WTC11 (cell line): ENCODE measurements at places on chromosomes 1 and 21.

DNA sequence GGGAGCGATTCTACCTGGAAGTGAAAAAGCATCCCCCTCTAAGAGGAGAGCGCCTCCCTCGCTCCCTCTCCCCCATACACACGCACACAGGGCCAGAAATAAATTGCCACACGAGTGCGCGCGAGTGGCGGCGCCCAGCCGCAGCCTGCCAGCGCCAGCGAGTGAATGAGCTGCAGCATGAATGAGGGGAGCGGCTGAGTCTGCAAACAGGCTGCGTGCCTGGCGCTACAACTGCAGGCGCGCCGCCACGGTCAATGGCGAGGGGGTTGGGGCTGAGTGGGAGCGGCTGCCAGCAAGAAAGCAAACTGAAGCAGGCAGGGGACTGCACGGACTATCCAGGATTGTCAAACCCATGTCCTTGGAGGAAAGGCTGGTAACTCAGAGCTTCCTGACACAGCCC lies 2.2 kb downstream of the CAMK1G start:
- DNase-seq: peak; percentile 49

GRCh38 chr1:29471487-29472313 lies 235.4 kb downstream of the PTPRU start:
- no peak for DNase-seq

DNA sequence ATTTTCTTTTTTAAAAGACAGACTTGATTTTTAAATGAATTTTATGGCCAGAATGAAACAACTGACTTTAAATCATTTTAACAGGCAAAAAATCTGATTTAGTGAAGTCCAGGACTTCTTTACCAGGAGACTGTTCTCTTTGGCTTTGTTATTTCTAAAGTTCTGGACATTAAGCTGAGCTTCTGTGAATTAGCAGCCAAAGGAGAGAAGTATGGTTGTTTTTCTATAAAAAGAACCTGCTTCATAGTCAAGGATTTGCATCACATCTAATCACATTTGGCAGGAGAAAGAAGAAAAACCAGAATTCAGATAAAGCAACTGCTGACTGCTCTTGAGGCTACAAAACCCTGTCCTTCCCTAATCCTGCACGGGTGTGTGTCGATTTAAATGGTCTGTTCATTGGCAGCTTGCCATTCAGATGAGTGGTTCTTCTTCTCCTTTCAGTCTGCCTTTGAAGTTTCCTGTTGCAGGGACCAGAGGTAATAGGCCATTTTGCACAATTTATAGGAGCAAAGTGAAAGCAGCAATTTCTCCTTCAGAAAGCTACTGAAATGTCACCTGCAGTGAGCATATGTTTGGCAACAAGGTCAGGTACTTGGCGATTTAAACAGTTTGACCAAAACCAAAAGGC lies 215.4 kb downstream of the OLFM3 start:
- no peak for DNase-seq

- DNase-seq: no peak
Observed at GRCh38 chr1:33874636-33875035, 10.8 kb downstream of the HMGB4 start.

- no peak for DNase-seq
Observed at GRCh38 chr1:27660300-27660835, 11.6 kb downstream of the IFI6 start.

- no peak for DNase-seq
Observed at GRCh38 chr1:243432136-243432535, 176.3 kb downstream of the SDCCAG8 start.

GRCh38 chr1:32716312-32717148 lies 14.0 kb upstream of the SYNC start:
- DNase-seq: peak; percentile 99

GRCh38 chr1:203447151-203447550 lies 28.5 kb upstream of the PRELP start:
- DNase-seq: no peak

DNA sequence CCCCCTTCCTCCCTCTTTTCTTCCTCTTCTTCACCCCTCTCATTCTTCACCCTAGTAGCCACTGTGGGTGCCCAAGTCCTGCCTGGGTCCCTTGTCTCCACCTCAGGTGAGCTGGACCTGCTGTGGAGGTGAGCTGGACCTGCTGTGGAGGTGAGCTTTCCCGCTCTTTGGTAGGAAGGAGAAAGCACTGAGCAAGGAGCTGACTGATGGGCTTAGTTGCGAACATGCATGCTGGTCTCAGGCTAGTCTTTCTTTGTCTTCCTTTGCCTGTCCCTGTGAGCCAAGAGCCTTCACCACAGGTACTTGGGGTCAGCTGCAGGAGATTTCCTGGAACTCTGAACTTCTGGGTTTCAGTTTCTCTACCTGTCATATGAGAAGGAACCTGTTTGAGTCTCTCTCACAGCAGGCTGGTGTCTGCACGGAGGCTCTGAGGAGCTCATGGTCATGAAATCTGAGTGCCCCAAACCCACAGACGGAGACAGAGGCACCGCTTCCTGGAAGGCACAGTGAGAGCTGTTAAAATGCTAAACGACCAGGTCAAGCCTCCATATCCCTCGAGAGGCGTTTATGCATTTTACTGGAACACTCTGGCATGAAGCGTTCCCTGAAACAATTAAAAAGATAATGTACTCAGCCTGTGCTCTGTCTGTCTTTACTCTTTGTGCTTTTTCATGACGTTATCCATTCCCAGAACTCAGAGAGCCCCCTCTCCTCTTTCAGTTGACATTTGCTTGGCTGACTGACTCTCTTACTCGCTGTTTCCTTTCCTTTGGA lies 69.5 kb downstream of the RHOU start:
- DNase-seq: no peak

DNA sequence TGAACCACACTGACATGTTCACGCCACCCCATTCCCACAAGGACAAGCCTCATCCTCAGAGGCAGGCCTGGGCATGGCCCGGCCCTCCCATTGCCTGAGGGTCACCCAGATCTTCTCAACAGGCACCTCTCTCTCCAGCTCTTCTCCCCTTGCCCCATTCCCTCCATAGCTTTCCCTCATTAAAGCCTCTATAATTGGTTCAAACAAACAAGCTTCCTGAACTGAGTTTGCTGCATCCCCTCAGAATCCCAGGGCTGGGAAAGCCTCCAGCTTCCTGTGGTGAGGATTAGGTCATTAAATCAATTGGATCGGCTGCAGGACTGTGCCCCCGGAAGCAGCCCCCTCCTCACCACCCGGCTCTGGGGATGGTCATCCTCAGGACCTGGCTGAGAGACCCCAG lies 18.9 kb downstream of the CTNNBIP1 start:
- DNase-seq: no peak

- DNase-seq: no peak
Observed at GRCh38 chr1:216617081-216617875, 106.0 kb downstream of the ESRRG start.

GRCh38 chr1:184116287-184116686 lies 64.8 kb downstream of the TSEN15 start:
- no peak for DNase-seq

DNA sequence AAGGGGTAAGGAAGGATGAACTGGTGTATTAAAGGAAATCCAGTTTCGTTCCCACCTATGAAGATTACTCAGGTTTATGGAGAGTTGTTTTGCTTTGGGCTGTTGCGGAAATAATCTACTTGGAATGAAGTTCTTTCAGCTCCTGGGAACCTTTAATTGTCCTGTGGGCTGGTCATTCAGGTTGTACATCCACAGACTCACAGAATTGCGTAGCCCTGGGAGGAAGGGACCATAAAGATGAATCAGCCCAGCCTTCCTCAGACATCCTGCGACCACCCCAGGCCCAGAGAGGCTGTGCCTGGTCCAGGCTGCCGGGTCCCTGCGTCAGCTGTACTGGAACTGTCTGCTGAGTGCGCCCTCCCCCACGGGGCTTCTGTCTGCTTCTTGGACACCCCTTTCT lies 72.7 kb downstream of the GALNT2 start:
- no peak for DNase-seq

GRCh38 chr1:237012788-237013383 lies 8.6 kb upstream of the MT1HL1 start:
- no peak for DNase-seq

GRCh38 chr1:156803086-156803851 lies 13.4 kb downstream of the SH2D2A start:
- DNase-seq: no peak

- DNase-seq: no peak
Observed at GRCh38 chr21:40158366-40158765, 291.1 kb downstream of the PCP4 start.

DNA sequence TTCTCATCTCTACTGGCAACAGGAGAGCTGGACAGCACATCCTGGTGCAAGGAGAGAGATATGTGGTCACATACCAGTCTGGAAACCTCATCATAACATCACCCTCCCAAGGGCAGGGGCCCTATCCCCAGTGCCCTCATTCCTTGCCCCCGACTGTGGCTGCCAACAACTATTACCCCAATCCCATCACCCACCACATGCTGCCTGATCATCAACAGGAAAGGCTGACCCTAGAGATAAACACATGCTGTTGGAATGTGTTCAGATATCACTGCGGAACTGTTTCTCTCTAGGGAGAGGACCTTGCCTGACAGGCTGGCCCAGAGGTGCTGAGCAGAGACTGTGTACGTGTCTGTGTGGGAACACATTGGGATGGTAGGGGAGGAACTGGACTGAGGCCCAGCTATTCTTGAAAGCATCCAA lies 4.5 kb upstream of the INKA2 start:
- no peak for DNase-seq

DNA sequence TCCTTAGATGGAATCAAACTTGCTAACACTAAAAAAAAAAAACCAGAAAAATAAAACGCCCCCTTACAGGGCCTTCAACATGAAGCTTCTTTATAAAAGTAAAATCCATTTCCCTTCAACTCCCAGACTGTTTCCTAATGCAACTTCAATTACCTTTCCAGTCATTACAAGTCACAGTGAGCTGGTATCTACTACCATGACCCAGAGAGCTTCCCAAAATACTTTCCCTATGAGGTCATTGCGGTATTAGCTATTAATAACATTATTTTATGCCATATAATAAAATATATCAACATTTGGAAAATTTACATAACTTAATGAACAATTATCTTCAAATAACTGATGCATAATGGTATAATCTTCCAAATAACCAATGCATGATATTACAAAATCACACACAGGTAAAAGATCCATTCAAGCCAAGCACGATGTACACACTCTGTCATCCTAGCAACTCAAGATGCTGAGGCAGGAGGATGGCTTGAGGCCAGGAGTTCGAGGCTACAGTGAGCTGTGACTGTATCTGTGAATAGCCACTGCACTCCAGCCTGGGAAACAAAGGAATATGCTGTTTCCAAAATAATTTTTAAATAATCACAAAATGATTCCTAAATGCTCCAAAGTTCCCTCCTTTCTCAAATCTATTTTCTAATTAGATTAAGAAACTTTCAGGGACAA lies 24.1 kb downstream of the EIF4G3 start:
- no peak for DNase-seq

GRCh38 chr1:83011265-83011664 lies 987.7 kb downstream of the TTLL7 start:
- no peak for DNase-seq

DNA sequence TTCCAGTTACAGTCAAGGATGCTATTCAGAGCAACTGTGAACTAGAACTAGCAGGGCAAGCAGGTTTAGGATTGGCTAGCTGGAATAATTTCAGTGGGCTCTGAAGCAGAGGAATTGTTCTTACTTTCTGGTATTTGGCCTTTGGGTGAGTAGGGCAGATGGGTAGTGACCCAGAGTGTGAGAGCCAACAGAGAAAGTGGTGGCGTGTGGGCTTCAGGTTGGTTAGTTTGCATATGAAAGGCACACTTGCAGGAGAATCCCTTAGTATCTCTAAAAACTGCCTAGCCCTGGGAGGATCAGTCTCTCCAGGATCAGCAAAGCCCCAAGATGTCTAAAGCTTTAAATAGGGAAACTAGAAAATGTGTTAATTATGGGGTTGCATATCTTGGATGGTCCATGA lies 67.6 kb upstream of the LRRC8B start:
- DNase-seq: peak; percentile 19

- DNase-seq: no peak
Observed at GRCh38 chr1:150626150-150626549, 3.3 kb downstream of the ENSA start.

- DNase-seq: peak; percentile 56
Observed at GRCh38 chr1:111515291-111516004, 12.0 kb upstream of the ADORA3 start.

- no peak for DNase-seq
Observed at GRCh38 chr1:215797859-215798258, 230.8 kb downstream of the KCTD3 start.

- no peak for DNase-seq
Observed at GRCh38 chr1:40064797-40065499, 24.4 kb downstream of the CAP1 start.

- DNase-seq: no peak
Observed at GRCh38 chr1:78369546-78369945, 121.2 kb upstream of the PTGFR start.

DNA sequence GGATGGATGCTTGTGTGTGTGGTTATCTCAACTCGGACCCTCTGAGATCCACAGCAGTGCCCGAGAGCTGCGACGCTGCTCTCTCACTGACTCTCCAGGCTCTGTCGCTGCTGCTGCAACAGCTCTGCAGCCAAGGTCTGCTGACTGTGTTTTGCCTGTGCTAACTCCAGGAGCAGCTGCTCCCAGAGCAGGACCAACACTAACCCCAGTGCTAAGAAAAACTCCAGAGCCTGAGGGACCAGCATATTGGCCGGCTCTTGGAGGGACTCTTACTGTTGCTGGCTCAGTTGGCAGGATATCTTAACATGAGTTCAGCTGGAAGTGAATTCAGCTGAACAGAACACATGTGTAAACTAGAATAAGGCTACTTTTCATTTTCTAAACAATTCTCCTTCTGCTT lies 4.4 kb downstream of the LCE2C start:
- DNase-seq: no peak

GRCh38 chr1:1245178-1245816 lies 1.2 kb downstream of the C1QTNF12 start:
- no peak for DNase-seq

GRCh38 chr1:111392042-111392441 lies 35.5 kb downstream of the OVGP1 start:
- no peak for DNase-seq

- no peak for DNase-seq
Observed at GRCh38 chr1:221632072-221632471, 109.8 kb downstream of the DUSP10 start.

GRCh38 chr1:244960904-244961303 lies 96.6 kb upstream of the HNRNPU start:
- DNase-seq: no peak
